ENCODE measurements at places on chromosomes 6 and 20. TPM values are rescaled to one million over a fixed set of nuclear protein-coding genes. Genes with fewer than 3 reads are reported as not detected.

Gene CDK5RAP1
- total RNA-seq, result 35.5 TPM

- no peak for DNase-seq
These were observed 1.7 kb downstream of the PRL start for GRCh38 chr6:22295145-22295544.

GRCh38 chr6:111802720-111803330 is 70.4 kb downstream of the FYN start:
- DNase-seq, result no peak

DNA sequence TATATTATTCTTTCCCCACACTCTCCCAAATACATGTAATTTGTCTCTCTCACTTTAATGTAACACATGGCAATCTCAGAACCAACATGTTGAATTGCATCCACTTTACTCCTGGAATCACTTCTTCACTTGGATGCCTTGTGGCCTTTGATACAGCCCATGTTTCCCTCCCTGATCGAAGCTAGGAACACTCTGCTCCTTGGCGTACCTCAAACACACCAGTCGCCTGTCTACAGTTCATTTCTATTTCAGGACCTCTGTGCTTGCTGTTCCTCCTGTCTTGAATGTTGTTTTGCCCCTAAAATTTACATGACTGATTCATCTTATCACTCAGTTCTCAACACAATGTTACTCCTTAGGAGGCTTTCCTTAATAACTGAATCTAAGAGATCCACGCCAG is 102.3 kb upstream of the VSTM2L start:
- DNase-seq, result no peak

DNA sequence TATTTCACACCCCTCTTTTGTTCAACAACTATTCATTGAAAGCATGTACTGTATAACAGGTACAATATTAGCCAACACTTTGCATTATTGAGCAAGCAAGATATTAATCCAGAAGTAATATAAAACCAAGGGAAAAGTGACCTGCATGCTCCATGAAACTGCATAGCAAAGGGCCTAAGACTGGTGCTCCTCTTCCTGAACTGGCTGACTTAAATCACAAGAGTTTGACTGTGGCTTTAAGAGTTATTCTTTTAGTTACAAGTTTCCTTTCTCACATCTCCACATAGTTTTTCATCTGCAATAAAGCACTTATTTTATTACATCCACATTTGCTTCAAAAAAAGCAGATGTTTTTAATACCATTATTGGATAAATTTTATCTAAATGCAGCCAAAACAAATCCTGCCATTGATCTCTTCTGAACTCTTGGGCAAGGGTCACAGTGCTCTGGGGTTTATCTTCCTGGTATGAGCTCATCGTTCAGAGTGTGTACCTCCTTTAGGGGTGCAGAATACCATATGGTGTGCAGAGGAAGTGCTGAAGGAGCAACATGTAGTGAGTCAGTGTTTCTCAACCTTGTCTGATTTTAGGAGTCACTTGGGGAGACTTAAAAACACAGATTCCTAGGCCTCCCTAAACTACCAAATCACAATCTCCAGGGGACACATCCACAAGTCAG is 1225.9 kb upstream of the MAP3K7 start:
- DNase-seq, result no peak

Measured in mammary epithelial cell (primary cell).